Activated naive CD8-positive, alpha-beta T cell treated with anti-CD3 and anti-CD28 coated beads, Interleukin-2, amount 50 U/mL, for 16 hours (primary cell): ENCODE measurements at places on chromosomes 1 and 21.
A peak's percentile ranks its signal among the peaks of the same experiment; 100 is the strongest.

GRCh38 chr1:64864018-64864940 lies 102.1 kb downstream of the JAK1 start:
- DNase-seq = no peak

DNA sequence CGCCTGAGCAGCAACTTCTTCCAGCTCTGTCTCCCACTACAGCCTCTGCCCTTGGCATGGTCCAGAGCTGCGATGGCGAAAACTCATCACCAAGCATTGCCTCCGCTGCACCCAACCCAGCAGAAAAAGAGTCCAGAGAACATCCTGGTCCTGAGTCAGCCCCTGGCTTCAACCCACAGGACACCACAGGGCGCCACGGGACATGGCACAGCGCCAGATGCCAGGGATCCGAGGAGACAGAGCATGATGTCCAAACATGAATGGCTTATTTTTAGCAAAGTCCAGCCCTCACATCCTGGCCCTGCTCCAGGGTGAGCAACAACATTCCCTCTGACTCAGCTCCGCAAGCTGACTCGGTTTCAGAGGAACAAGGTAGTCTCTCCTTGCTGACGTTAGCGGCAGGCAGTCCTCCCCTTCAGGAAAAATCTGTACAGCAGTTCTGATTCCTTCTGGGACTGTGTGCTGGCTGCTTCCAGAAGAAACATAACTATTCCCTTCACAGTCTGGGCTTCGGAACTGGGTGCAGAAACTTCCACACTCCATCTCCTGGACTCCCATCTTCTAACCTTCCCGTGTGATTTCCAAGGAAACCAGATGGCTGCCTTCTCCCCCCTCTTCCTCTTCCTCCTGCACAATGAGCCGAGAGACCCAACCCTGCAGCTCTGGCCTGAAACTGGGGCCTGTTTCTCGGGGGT lies 131.3 kb downstream of the TOMM20 start:
- no peak for DNase-seq

DNA sequence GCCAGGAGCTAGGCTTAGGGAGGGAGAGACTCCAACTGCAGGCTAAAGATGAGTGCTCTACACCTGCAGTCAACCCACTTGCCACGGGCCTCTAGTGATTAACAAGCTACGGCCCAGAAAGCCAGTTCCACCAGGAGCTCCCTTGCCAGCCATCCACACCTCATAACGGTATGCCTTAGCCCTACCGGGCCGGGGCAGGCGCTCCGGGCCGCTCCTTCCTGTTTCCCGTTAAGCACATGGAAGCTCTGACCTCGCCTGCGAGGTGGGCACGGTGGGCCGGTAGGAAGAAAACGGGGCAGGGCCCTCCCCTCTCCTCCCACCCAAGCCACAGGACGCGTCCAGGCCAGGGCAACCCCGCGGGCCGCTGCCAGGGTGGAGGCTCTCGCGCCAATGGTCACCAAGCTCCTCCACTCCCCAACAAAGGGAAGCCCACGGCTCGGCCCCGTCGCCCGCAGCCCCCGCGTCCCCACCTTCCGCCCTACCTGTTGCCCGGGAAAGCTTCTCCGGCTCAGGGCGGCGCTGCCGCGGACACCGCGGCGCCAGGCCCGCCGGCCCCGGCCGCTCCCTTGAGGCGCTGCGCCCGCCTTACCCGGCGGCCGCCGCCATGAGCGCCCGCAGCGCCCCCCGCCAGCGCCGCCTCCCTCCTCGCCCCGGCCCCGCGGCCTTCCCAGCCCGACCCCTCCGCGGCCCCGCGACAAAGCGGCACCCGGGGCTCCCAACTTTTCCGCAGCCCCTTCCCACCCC lies 627 bp downstream of the CERS2 start:
- DNase-seq = peak; percentile 3

DNA sequence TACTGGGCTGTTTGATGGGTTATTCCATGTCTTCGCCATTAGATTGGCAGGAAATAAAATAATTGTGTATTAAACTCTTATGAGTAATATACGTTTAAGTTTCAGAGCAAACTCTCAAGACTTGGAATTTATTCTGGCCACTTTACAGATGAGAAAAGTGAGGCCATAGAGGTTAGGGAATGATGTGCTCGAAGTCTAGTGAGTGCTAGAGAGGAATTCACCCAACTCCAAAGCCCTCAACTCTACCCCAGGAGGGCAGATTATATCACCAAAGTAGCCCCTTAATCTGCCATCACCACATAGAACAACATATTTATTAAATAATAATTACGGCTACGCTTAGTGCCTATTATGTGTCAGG lies 440 bp upstream of the MUL1 start:
- no peak for DNase-seq

- DNase-seq = no peak
Observed at GRCh38 chr1:178031856-178032320, 62.0 kb upstream of the RASAL2 start.

DNA sequence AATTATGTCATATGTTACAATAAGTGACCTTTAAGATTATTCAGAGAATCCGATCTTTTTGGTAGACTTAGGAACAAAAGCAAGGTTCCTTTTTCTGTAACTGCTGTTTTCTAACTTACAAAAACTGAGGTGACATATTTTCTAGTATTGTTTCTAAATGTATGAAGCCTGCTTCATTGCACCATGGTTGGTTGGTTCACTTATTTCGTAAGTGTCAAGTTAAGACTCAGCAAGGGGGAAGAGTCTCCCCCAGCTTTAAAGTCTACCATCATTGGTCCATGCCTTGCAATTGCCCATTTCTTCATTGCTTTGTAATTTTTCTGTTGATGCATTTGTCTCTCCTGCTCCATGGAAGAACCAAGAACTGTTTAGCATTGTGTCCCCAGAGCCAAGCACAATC lies 136.9 kb downstream of the DISC1 start:
- DNase-seq = no peak

DNA sequence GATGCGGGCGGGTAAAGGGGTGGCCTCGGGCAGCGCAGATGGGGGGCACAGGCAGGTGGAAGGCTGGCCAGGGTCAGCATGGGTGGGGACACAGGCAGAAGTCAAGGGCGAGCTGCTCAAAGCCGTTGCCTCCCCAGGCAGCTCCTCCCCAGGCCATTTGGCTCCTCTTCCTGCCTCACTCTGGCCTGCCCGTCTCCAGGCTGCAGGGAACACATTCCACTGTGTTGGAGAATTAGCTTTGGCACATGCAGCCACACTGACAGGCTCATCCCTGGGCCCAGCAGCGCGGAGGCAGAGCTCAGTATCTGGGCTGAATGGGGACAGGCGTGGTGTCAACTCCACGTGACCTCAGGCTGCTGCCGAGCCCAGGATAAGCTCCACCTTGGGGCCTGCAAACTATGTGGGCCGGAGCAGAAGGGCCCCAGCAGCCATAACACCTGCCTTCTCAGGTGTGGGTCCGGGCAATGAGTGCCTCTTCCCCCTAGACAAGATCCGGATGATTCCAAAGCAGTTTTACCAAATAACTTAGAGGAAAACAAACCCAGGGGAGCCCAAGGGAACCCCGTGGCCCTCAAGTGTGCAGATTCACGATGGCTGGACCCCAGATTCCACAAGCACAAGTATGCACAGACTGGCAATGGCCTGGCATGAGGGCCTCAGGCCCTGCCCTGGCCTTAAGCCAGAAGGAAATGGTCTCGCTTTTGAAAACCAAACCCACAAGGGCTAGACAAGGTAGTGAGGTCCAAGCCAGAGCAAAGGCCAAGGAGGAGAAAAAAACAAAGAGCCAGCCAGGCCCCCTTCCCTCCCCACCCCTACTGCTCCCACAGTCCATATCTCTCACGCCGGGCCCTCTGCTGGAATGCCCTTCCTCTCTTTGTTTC lies 40.2 kb downstream of the HSPG2 start:
- DNase-seq = no peak

DNA sequence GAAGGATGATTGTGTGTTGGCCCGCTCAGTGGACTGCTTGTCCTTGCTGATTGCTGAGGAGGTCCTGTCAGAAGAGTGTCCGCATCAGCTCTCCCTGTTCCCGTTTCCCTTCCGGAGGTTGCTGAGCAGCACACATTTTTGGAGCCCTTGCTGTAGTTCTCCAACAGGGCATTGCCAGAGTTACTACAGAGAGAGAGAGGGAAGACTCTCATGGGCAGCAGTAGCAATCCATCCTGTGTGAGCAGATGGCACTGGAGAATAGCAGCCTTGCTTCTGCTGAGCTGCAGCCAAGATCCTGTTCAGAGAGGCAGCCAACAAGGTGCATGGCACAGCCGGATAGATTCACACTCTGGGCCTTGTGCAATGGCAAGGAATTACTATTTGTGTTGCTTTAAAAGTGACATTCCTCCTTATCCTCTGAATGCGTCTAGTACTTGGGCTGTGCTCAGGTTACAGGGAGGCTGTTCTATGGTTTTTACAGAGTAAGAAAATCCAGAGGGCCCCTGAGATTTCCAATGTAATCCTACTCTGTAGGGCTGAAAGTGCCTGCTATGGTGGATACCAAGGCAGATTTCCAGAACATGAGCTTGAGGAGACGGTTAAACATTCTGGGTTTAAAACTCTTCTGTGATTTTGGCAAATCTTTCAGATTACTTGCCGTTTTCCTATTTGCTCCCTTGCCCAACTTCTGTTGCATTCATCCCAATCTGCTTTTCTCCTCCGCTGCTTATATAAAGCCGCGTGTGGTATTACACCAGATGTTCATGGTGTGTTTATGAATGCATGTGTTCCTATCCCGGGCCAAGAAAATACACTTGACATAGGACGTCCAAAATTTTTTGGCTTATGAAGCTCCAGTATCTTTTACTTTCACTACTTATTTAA lies 27.4 kb downstream of the AK4 start:
- DNase-seq = no peak

DNA sequence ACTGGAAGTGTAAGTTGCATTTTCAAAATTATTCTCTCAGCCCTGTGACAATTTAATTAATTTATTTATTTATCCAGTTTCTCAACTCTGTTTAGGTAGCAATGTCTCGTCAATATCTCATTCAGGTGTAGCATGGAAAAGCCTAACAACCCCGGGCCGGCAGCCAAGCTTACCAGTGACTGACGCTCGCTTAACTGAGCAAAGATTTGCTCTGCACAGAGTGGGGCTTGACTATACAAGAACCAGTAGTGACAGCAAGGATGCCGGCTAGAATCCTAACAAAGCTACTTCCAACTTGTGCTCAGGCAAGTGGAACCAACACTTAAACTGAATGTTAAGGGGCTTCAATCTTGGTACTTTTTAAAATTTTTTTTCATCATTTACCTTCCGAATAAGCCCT lies 80.9 kb upstream of the ESRRG start:
- no peak for DNase-seq

DNA sequence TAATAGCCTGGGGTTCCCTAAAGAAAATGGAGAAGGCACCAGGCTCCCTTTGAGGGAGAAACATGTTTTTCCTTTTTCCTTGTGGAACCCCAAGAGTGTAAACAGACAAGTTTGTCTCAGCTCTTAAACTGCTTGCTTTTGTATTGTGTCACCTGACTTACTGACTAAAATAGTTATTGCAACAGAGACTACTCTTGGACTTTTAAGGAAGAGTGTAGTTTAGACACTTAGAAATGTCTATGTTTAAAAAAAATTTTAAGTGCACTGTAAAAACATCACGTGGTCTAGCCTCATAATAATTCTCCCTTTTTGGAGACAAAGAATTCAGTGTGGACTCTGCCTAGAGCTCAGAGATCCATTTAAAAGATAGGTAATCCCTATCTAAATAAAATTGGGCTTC lies 141.1 kb downstream of the TRIM33 start:
- DNase-seq = no peak

GRCh38 chr1:9347095-9347850 lies 54.6 kb downstream of the SPSB1 start:
- DNase-seq = no peak

- DNase-seq = no peak
Observed at GRCh38 chr1:22780696-22781095, 70.1 kb downstream of the EPHB2 start.

- no peak for DNase-seq
Observed at GRCh38 chr1:223770621-223771315, 58.4 kb downstream of the CAPN2 start.

- no peak for DNase-seq
Observed at GRCh38 chr21:45041984-45042663, 32.3 kb upstream of the ADARB1 start.

DNA sequence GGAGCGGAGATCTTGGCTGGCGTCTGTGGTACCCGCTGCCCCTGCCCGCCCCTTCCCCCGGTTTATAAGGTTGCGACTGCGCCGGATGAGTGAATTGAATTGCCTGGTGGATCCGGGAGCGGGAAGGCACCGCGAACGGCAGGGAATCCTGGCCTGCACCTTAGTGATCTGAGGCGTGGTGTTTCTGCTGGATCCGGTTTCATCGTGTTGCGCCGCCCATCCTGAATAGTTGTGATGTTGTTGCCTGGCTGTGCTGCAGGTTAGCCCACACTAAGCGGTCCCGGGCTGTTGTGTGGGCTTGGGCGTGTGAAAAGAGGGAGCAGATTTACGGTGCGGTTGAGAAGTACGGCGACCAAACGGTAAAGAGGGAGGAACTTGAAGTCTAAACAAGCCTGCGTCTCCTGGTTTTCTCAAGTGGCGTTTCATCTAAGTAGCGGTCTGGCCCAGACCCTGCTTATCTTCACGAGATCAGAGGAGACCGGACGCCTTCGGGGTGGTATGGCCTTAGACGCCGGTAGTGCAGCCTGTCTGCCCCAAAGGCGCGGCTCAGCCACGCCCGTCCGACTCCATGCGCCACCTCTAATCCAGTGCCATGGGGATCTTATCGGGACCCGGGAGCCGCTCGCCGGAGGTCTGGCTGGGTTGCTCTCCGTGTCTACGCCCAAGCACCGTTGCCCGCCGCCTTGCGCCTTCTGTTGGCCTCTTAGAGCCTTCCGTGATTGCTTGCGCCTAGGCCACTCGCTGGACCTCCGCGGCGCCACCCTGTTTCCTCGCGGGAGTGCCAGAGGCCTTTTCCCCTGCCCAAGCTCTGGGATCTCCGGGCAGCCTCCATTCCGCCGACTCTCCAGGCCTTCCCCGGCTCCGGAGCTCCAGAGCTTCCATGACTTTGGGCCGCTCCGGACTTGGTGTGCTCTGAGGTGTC lies 87.5 kb upstream of the RHOU start:
- no peak for DNase-seq

GRCh38 chr1:182829285-182829932 lies 9.7 kb upstream of the DHX9 start:
- DNase-seq = no peak

GRCh38 chr1:159973350-159973940 lies 19.4 kb upstream of the SLAMF9 start:
- no peak for DNase-seq

- DNase-seq = peak; percentile 49
Observed at GRCh38 chr21:44949779-44950198, 10.0 kb downstream of the SLX9 start.
